ENCODE measurements at places on chromosomes 1 and 21.

DNA sequence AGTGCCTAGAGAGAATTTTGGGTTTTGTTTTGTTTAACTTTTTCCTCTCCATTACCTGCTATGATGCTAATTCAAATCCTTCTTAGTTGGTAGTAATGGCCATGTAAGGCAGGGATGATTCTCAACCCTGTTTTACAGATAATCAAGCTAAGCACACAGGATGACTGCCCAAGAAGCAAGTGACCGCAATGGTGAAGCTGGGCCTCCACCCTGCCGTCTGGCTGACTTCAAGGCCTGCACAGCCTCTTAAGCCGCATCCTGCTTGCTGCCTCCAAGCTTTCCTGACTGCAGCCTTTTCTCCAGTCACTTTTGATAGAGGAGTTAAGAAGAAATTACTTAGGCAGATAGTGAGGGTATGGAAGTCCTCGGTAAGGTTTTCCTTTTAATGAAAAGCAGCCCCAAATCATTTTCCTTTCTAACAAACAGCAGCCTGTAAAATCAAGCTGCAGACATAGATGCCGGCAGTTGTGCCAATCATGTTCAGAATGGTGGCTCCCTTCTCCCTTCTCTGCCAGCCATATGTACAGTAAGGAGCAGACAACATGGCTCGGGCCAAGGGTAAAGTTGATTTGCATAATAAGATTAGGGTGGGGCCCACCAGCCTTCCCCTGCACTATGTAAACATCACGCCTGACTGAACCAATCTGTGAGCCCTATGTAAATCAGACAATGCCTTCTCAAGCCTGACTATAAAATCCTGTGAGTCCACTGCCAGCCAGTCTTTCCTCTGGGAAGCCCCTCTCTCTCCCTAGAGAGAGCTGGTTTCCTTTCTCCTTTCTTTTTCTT, 8.8 kb upstream of the CTBS start:
- DNase-seq: peak; percentile 65

- no peak for DNase-seq
Observed at GRCh38 chr1:8860738-8861516, 17.6 kb downstream of the ENO1 start.

GRCh38 chr1:229970714-229971113, 96.3 kb upstream of the GALNT2 start:
- DNase-seq: no peak

DNA sequence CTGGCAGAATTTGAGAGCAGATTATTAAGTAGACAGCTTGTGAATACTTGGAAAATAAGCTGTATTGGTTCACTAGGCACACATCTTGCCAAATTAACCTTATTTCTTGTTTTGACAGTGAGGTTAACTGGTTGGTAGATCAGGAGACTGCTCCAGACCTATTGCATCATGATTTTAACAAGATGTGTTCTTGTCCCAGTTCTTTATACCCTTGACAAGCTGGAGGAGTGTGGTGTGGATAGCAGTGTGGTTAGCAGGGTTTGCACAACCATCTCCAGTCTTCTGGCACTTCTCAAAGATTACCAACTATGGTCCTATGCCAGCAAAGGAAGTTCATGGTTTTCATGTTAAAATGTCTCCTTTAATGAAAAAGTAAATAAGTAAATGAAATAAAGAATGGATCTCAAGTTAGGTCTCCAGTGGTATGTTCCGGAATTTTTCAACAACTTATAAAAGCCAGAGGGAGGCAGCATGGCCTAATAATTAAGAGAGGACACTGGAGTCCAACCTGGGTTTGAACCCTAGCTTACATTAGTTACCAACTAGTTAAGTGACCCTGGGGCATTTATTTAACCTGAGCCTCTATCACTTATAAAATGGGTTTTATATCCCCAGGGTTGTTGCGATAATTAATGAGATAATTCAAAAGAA, 34.1 kb downstream of the DDX20 start:
- DNase-seq: no peak

- DNase-seq: no peak
Observed at GRCh38 chr1:174953285-174954072, 46.3 kb upstream of the CACYBP start.

DNA sequence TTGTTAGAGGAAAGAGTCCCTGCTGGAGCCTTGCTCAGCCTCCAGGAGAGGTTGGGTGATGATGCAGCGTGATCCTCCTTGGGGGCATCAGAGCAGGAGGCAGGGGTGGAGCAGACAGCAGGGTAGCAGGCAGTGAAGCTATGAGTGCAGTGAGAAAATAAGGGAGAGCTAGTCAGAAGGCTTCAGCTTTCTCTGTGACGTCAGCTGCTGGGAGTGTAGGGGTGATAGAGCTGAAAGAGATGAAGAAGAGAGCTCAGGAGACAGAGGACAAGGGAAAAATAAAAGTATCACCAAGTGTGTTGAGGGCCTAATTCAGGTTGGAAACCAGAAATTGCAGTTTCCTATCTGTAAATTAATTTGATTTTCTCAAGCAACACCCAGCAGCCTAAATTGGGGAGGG, 2.2 kb upstream of the ADAM30 start:
- no peak for DNase-seq

DNA sequence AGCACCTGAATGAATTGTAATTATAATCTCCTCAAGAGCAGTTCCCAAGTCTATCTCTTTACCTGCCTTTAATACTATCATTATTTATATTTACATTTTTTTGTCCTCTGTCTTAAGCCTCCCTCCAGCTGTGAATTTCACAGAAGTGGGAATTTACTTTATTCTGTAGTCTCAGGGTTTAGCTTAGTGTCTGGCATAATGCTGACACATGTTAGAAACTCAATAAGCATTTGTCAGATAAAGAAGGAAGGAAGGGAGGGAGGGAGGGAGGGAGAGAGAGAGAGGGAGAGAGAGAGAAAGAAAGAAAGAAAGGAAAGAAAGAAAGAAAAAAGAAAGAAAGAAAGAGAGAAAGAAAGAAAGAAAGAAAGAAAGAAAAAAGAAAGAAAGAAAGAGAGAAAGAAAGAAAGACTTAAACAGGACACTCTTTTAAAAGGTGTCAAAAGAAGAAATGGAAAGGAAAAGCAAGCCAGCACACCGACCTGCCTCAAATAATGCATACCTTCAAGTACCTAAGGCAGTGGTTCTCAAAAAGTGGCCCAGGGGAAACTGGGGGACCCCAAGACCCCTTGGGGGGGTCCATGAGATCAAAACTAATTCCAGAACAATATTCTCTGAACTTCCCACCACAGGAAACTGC, 1.8 kb upstream of the PGLYRP4 start:
- DNase-seq: no peak

DNA sequence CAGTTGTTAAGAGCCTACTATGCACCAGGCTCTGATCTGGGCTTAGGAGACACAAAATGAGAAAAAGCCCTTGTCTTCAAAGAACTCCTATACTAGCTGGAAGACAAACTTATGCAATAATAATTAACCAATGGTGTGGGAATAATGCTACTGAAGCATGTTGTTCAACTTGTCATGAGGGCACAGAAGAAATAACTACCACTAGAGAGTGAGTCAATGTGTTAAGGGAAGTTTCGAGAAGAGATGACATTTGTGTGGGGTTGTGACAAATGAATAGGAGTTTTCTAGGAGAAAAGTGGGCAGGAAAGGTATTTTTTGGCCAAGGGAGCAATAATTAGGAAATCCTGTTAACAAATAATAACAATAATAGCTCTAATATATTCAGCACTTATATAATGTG, 205.0 kb downstream of the PDE4B start:
- no peak for DNase-seq

DNA sequence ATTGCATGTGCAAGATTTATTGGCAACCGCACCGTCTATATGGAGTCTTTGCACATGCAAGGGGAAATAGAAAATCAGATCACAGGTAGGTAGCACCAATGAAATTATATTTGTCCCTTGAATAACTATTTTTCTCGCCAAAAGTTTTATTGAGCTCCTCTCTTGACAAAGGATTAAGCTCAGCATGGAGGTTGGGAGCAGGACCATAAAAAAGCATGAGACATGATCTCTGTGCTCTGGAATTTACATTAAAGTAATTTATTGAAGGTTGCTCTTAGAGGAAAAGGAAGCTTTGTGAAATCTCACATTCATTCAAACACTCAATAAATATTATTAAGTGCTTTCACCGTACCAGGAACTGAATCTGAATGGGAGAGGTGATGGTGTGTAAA, 66.0 kb upstream of the UBE2U start:
- DNase-seq: no peak

DNA sequence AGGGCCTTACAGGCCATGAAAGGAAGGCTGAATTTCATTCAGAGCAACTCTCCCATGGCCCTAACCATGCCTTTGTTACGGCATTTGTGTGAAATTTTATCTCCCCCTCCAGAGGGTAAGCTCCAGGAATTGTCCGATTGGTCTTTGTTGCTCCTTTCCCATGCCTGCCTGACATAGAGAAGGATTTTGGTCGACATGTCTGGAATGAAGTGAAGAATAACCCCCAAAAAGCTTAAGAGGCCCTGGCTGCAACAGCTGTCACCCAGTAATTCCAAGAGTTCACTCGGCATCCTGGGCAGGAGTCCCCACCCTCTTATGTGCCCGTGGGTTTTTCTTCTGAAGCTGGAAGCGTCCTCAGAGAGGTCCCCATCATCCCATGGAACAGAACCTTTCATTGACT, 20.6 kb downstream of the CDA start:
- no peak for DNase-seq

DNA sequence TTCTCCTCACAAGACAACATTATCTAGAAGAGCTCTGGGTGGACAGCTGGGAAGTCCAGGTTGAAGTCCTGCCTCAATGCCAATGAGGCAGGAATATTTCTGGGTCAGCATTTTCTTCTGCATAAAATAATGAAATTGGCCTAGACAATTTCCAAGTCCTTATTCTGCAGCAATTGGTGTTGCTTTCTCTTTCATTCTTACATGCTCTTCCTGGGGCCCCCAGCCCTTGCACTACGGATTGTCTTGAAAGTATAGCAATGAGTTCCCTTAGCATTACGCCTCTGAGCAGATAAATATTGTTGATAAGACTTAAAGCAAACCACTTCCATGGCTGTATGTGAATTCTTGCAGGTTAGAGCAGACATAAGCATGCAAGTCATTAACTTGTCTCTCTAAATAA, 188.5 kb downstream of the TGFBR3 start:
- no peak for DNase-seq

DNA sequence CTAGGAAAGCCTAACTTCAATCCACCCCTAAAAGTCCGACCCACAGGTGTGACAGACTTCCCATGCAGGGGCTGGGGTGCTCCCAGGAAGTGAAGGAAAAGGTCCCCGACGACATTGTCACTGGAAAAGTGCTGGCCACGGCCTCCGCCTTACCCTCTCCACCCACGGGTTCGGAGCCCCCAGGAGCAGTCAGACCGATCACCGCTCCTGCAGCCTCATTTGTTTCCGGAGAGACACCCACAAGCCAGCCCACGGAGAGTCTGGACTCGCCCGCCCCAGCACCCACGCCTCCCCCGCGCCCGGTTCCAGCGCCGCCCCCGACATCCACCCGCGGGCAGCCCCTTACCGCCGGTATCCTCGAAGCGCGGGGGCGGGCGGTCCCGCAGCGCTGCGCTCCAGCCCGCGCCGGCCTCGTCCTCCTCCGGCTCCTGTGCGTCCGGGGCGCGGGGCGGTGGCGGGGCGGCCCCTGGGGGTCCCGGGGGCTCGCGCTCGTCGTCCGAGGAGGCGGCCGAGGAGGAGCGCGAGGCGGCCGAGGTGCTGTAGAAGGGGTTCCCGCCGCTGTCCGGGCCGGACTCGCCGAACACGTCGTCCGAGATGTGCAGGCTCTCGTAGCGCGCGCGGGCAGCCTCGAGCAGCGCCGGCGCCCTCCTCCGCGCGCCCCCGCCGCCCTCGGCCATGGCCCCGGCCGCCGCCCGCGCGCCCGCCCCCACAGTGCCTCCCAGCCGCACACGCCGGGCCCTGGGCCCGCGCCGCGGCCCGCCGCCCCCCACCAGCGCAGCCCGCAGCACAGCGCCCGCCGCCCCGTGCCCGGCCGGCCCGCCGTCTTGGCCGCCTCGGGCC, 660 bp downstream of the PGBD5 start:
- no peak for DNase-seq

DNA sequence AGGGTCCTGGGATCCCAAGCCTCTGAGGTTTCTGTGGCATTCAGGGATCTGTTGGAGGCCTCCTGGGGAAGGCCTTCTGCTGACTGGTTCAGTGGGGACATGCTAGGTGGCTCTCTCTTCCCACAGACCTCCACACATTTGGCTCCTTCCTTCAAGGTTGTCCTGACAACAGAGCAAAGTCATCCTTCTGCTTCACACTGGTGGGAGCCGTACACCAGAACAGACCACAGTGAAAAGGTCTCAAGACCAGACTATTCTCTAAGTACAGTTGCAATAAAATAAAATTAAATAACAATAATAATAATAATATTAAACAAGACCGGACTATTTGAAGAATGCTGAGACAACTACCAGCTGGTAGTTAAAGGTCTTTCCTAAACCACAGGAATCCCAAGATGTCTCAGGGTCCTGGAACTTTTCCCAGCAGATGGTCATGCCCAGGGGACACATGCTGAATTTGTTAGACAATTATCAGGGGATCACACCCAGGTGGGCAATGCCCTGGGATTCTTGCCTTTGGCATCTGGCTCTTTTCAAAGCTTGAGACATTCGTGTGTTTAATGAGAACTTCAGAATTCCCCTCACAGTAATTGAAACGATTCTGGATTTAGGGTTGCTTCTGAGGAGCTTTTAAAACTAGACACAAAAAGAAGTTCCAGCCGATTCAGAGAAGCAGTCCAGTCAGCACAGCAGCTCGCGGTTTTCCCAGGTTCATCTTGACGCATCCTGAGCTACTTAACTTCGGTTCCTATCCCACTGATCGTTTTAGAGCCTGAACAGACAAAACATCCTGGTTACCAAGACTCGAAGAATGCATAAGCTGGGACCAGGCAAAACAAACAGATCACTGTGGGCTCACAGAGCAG, 22.9 kb downstream of the HTR1D start:
- DNase-seq: no peak

- DNase-seq: peak; percentile 16
Observed at GRCh38 chr1:24897263-24898151, 32.6 kb downstream of the RUNX3 start.

DNA sequence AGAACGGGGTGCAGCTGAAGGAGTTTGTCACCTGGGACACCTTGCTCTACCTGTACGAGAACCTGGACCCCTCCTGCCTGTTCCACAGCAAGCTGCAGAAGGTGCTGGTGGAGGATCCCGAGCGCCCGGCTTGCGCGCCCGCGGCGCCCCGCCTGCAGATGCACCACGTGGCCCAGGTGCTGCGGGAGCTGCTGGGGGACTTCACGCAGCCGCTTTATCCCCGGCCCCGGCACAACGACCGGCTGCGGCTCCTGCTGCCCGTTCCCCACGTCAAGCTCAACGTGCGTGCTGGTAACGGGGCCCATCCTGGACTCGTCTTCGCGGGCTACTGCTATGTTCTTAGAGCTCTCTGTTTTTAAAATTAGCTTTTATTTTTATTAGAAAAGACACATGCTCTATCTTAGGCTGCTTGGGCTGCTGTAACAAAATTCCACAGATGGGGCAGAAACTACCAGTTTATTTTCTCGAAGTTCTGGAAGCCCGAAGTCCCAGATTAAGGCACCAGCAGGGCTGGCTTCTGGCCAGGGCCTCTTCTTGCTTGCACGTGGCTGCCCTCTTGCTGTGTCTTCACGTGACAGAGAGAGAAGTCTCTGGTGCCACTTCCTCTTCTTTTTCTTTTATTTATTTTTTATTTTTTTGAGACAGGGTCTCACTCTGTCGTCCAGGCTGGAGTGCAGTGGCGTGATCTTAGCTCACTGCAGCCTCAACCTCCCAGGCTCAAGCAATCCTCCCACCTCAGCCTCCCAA, 38.1 kb downstream of the TRPM2 start:
- peak; percentile 23 for DNase-seq

- peak; percentile 57 for DNase-seq
Observed at GRCh38 chr1:91282695-91283420, 121.8 kb downstream of the HFM1 start.

- no peak for DNase-seq
Observed at GRCh38 chr1:152034324-152034653, 2.5 kb downstream of the S100A11 start.

- no peak for DNase-seq
Observed at GRCh38 chr21:26098772-26099397, 71.7 kb downstream of the APP start.

Measured in stomach (tissue), 19 donors.